ENCODE measurements at places on chromosomes 12 and 14.

GRCh38 chr12:2035431-2036055, 17.2 kb upstream of the CACNA1C start:
- DNase-seq = no peak

DNA sequence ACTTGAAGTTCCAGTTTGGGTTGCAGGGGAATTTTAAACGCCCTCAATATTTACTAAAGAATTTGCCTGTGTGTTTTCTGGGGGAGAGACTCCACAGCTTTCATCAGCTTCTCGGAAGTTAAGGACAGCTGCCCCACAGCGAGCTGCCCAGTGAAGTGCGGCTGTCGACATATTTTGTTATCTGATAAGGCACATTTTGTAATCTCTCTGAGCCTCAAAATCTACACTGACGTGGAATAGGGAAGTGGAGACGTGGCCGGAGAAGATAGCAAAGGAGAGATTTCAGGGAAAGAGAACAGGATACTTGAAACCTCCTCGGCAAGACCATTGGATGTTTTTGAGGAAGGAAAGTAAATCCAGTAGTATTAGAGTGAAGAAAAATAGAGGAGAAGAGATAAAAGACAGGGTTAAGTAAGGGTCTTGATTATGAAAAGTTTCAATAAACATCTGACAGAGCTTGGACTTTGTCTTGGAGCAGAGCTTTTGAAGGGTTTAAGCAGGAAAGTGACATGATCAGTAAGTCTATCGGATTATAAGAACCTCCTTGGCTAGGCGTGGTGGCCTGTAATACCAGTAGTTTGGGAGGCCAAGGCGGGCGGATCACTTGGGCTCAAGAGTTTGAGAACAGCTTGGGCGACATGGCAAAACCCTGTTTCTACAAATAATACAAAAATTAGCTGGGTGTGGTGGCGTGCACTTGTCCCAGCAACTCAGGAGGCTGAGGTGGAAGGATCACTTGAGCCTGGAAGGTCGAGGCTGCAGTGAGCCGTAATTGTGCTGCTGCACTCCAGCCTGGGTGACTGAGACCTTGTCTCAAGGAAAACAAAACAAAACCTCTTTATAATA, 1.1 kb downstream of the POLR3B start:
- DNase-seq = no peak

DNA sequence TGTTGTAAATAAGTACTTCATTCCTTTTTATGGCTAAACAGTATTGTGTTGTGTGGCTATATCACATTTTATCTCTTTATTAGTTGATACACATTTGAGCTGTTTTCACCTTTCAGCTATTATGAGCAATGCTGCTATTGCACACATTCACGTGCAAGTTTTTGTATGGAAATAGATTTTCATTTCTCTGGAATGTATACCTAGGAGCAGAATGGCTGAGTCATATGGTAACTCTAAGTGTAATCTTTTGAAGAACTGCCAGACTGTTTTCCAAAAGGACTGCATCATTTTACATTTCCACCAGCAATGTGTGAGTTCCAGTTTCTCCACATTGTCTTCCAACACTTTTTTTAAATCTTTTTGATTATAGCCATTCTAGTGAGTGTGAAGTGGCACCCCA, 134.0 kb downstream of the SRGAP1 start:
- peak; percentile 70 for DNase-seq

GRCh38 chr12:29273178-29273843, 107.7 kb downstream of the ERGIC2 start:
- no peak for DNase-seq

GRCh38 chr14:91257328-91258010, 13.0 kb upstream of the GPR68 start:
- no peak for DNase-seq

- no peak for DNase-seq
Observed at GRCh38 chr14:69682136-69682535, 70.7 kb downstream of the SUSD6 start.

All from muscle of back (tissue), 13 donors.